ENCODE measurements at places on chromosomes 6 and 20. TPM values are rescaled to one million over a fixed set of nuclear protein-coding genes. Genes with fewer than 3 reads are reported as not detected.

SPATA25 gene
- total RNA-seq = 5.7 TPM

BPI gene
- total RNA-seq = 0.40 TPM

TFAP2D gene
- total RNA-seq = not detected

EYA2 gene
- 1.5 TPM for total RNA-seq

TINAG gene
- 0.04 TPM for total RNA-seq

MAP7 gene
- 0.40 TPM for total RNA-seq

PIGU gene
- 13.1 TPM for total RNA-seq

FAM209B gene
- 0.13 TPM for total RNA-seq

SLC2A4RG gene
- 58.2 TPM for total RNA-seq

EPPIN gene
- total RNA-seq = not detected

TBXT gene
- not detected for total RNA-seq

MRPS18B gene
- 64.3 TPM for total RNA-seq

CPNE5 gene
- total RNA-seq = 4.9 TPM

NRSN1 gene
- not detected for total RNA-seq

PREX1 gene
- total RNA-seq = 17.3 TPM

ME1 gene
- 1.9 TPM for total RNA-seq

RHAG gene
- 0.35 TPM for total RNA-seq

PPIL6 gene
- 5.9 TPM for total RNA-seq

OR2H1 gene
- total RNA-seq = not detected
